ENCODE measurements at places on chromosomes 2 and 18.

DNA sequence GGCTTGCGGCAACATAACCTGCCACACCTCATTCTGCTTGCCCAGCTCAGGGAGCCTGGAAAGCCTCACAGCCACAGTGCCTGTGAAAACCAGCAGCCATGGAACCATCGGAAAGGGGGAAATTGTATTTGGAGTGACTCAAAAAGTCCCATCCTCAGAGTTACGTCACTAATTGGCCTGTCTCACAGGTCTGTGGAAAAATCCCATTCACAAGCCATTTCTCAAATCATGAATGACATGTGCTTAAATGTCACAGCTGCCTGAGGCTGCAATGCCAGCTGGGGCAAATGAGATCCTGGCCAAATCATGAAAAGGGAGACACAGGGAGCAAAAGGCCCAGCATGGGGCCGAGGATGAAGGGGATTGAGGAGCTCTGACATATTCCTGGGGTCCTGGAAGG, 486.9 kb upstream of the RAB6C start:
- DNase-seq = no peak

DNA sequence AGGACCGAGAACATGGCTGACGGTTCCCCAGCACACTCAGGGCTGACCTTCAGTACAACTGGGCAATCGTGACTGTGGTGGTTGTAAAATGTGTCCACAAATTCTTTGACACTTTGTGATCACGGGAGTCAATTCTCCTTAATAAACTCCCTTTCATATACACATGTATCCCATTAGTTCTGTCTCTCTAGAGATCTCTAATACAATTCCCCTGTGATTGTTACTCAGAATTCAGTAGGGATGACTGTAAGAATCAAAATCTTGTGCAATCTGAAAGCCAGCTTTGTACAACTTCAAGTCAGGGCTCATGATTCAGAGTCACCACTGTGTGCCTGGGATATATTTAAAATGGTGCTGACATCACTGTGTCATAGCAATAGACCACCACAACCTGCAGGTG, 89.5 kb upstream of the LMAN1 start:
- DNase-seq = no peak

- DNase-seq = no peak
Observed at GRCh38 chr18:32545631-32546030, 74.9 kb upstream of the GAREM1 start.

GRCh38 chr2:224659714-224660113, 56.5 kb downstream of the CCDC195 start:
- no peak for DNase-seq

DNA sequence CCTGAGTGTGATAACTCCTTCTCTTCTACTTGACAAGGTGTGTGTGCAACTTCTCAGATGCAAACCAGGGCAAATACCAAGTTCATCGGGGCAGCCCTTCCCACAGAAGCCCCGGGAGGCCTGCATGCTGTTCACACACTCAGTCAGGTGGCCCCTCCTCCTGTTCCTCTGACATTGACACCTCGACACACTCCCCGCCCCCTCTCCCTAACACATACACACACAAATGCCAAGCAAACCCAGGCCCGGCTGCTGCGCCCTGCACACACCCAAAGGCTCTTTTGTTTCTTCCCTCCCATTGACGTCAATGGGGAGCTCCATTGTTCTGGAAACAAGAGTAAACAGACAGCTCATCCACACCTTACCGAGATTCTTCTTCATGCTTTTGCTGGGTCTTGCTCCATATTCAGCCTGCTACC, 1.7 kb upstream of the PER2 start:
- no peak for DNase-seq

GRCh38 chr2:233480490-233481202, 85.9 kb downstream of the USP40 start:
- no peak for DNase-seq

DNA sequence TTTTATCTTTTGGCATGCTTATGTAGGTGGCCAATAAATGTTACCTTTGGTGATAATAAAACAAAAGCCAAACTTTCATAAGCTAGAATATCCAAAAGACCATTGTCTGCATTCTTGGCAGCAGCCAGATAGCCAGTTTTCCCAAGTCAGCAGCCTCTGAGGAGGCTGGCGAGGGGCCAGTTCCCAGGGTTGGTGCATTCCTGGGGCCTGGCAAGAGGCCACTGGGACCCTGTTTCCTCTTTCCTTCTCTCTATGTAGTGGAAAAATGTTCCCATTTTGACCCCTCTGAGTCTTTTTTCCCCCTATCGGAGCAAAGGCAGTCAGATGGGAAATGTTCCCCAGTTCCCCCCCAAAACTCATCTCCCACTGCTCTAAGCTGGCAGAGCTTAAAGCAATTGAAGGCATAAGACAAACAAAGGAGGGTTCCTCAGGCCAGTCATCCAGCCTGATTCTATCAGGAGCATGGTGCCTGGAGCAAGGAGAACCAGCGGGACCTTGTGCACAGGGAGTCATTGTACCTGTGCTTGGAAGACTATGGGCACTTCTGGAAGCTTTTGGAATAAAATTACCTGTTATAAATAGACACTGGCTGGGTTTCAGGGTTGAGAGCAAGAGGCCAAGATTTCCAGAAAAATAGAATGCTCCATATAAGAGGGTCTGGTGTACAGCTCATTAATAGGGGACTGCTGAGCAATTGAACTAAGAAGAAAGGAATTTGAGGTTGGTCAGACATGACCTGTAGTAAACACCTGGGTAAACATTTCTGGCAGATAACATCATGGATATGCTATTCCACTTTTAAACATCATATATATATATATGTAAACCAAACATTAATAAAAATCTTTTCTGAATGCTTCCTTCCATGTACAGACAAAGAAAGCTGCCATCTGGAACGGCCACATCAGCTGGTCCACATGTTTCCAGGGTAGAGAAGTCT, 63.4 kb downstream of the NCKAP5 start:
- peak; percentile 50 for DNase-seq

DNA sequence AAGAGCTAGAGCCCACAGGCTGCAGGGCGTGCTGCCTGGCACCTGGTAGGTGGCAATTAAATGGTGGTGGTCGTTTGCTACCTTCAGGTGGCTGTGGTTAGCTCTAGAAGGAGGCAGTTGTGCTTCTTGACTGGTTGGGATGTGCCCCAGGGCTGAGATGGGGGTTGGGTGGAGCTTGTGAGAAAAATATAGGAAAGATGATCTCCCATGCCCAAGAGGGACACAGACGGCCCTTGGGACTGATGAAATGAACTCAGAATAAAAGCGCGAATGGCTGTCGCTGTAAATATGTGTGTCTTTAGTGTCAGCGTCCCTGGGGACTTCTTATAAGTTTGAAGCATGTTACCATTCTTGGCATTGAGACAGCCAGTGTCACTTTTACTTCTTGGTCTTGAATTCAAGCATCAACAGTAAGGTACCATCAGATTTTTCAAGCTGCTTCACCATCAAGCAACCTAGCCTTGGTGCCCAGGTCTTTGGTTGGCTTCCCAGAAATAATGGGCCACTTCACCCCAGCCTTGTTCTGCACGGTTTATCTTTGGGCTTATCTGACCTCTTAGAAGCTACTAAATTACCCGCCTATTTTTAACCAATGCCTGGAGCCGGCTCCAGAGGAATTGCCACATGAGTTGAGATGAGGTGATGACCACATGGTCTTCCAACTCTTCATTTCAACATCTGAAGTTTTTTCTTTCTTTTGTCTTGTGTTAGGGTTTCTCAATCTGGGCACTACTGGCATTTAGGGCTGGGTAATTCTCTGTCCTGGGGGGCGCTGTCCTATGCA, 11.9 kb downstream of the LRRFIP1 start:
- DNase-seq = peak; percentile 89

DNA sequence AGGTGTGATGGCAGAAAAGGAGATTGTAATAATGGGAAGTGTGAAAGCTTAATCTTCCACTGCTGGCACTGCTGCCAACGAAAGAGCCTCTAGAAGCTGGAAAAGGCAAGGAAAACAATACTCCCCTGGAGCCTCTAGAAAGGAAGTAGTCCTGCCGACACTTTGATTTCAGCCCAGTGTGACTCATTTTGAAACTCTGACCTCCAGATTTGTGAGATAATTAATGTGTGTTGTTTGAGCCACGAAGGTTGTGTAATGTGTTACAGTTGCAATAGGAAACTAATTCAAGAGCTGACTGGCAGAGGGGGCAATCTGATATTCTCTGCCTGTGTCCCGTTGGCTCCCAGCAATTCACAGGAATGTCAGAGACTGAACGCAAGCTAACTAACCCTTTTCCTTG, 219.2 kb upstream of the UBE2E3 start:
- no peak for DNase-seq

GRCh38 chr2:3597567-3597966, 2.7 kb downstream of the COLEC11 start:
- DNase-seq = no peak

- DNase-seq = no peak
Observed at GRCh38 chr2:38708900-38709566, 42.1 kb downstream of the SRSF7 start.

GRCh38 chr2:142218471-142218870, 87.7 kb upstream of the LRP1B start:
- no peak for DNase-seq

Data from DMS79 (cell line).